Kidney epithelial cell (primary cell): ENCODE measurements at places on chromosomes 16 and 17. TPM values are rescaled to one million over a fixed set of nuclear protein-coding genes. Genes with fewer than 3 reads are reported as not detected.

DNA sequence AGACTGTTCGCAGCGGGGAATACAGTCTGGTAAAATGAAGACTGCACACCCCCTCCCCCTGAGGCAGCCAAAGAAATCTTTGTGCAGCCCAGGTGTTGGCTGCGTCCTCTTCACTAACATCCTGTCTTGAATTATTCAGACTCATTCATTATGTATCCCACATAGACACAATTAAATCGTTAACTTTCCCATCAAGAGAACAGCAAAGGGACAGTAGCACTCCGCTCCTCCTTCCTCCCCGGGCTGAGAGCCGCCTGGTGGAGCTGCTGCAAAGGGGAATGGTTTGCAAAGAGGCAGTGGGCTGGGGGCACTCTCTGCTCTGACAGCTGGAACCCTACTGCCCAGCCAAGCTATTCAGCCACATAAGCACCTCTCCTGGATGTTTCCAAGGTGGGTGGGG is 290.0 kb upstream of the SOX9 start:
- no peak for DNase-seq

DNA sequence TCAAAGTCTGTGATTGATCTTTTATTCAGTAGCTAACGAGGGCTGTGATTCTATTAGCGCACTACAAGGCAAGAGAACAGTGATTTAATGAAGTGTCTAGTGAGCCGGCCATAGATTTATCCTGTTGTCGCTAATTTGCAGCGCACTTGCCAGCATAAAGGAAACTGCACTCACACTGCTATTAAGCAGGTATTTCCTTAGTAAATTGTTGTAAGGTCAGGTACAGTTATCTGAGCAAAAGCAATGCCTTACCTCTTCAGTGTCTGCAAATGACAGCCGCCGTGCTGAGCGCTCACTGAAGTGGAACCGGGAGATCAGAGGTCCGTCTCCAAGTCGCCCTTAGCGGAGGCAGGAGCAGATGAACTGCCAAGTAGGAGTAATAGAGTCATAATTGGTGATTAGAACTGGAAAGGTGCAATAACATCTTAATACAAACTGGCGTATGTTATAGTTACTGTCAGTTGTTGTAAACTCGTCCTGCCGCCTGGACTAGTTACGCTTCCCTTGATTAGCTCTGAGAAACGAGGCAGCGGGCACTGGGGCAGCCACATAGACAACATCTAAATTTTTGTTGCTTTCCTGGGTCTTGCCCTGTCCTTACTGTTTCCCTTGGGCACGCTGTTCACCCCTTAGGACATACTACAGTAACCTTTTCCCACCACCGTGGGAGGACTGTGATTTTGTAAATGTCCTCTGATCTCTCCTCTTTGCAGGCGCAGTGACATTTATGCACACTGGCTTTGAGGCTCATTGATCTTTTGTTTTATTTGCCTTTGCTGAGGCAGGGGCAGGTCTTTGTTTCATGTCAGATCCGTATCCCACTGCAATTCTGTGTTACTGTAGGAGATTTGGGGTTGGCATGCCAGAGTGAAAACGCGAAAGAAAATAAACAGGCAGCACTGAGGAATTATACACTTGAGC is 363.1 kb downstream of the WWOX start:
- DNase-seq = no peak

- DNase-seq = no peak
Measured at GRCh38 chr16:78988361-78988969, 612.1 kb downstream of the MAF start.

DNA sequence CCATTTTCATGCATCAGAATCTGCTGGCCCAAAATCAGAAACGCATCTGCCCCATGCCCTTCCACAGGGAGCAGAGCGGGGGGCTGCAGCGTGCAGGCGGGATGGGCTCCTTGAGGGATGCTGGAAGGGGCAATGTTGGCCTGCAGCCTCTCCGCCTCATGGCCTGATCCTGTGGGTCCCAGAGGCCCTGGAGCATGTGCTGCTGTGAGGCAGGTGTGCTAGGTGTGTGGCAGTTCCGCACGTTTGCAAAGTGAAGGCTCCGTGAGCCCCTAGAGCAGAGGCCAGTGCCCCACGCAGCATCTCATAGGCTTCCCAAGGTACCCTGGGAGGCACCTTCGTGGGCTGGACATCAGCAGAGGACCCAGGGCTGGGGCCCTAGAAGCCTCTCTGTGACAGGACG is 36.4 kb upstream of the CDH15 start:
- DNase-seq = no peak

- no peak for DNase-seq
Measured at GRCh38 chr17:74852237-74853047, 7.2 kb downstream of the GRIN2C start.

- no peak for DNase-seq
Measured at GRCh38 chr16:3988824-3989223, 108.3 kb upstream of the CREBBP start.

GRCh38 chr17:58244963-58245362 is 6.6 kb downstream of the LPO start:
- no peak for DNase-seq

GRCh38 chr17:47956791-47957590 is 692 bp downstream of the PRR15L start:
- DNase-seq = no peak

DNA sequence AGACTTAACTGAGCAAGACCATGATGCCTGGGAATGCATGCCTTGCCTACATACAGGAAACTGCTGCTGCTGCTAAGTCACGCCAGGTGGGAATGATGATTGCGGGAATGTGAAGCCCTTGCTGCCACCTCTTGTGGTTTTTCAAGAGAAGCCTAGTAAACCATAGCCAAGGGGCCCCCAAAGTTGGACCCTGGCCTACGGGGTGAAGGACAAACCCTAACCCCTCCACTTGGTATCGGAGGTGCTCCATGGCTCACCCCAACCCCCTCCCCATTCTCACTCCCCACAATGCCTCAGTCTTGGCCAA is 233.9 kb downstream of the ZNF423 start:
- no peak for DNase-seq

DNA sequence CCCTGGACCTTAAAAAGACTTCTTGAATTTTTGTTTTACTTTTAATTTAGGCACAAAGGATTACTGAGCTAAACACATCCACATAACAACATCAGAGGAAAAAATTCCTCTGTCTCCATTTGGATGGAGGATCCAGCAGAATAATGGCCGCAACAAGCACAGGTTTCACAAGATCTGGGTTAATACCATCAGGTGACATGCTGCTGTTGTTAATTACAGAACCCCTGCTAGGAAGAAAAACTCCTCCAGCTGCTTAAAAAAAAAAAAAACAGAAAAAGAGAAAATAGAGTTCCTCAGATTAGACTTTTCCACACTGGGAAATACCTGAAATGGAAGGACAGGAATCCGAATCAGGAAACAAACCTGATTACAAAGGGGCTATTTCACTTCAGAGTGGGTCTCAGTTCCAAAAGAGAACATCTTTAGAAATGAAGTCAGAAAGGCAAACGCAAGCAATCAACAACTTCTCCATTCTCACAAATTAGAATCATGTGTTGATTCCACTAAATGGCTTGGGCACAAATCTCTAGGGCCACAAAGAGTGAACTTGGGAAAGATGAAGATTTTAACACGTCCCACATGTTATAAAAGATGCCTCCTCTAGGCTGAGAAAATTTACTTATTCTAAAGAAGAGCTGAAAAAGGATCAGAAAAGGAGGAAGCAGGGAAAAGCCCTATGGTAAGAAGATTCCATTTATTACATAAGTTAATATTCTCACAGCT is 44.0 kb downstream of the SPOP start:
- no peak for DNase-seq

DNA sequence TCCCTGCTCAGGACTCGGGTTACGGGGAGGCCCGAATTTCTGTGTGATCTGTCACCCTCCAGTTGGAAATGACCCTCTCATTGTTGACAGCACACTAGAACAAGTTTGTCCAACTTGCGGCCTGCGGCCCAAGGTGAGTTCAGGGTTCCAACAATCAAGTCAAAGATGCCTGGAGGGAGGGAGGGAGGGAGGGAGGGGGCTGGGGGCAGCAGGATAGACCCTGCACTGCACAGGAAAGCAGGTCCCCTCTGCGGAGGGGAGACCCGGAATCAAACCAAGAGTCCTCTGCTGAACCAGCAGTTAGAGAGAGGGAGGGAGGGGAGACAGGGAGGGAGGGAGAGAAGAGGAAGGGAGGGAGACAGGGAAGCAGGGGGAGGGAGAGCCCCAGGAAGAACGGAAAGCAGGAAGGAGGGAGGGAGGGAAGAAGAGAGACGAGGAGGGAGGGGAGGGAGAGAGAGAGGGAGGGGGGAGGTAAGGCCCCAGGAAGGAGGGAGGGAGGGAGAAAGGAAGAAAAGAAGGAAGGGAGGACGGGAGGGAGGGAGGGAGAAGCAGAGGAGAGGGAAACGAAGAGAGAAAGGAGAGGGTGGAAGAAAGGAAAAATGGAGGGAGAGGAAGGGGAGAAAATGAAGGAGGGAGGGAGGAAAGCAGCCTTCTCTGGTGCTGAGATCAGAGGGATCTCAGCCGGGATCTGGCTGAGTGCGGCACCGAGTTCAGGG is 96.7 kb upstream of the CDH5 start:
- no peak for DNase-seq

GRCh38 chr17:32315171-32315570 is 26.8 kb downstream of the C17orf75 start:
- no peak for DNase-seq

GRCh38 chr17:27352448-27353032 is 58.6 kb downstream of the WSB1 start:
- DNase-seq = no peak

DNA sequence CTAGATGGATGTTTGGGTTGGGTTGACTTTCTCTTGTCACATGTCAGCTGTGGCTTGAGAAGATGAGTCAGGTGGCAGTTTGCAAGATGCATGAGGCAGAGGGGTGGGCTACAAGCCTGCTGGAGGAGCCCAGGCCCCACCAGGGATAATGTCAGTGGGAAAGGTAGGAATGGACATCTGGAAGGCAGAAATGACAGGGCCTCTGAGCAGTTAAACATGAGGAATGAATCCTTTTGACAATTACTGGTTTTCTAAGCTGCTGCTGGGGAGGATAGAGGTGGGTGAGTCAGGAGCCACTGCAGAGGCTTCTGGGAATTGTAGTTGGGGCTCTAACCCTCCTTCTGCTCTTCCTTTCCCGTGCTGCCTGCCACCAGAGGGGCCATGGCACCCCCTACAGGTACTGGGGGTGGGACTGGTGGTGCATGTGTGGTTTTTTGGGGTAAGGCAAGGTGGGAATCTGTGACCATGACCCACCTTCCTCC is 15.7 kb downstream of the SLC52A1 start:
- no peak for DNase-seq

- no peak for DNase-seq
Measured at GRCh38 chr17:3531266-3532101, 26.1 kb downstream of the TRPV3 start.

DNA sequence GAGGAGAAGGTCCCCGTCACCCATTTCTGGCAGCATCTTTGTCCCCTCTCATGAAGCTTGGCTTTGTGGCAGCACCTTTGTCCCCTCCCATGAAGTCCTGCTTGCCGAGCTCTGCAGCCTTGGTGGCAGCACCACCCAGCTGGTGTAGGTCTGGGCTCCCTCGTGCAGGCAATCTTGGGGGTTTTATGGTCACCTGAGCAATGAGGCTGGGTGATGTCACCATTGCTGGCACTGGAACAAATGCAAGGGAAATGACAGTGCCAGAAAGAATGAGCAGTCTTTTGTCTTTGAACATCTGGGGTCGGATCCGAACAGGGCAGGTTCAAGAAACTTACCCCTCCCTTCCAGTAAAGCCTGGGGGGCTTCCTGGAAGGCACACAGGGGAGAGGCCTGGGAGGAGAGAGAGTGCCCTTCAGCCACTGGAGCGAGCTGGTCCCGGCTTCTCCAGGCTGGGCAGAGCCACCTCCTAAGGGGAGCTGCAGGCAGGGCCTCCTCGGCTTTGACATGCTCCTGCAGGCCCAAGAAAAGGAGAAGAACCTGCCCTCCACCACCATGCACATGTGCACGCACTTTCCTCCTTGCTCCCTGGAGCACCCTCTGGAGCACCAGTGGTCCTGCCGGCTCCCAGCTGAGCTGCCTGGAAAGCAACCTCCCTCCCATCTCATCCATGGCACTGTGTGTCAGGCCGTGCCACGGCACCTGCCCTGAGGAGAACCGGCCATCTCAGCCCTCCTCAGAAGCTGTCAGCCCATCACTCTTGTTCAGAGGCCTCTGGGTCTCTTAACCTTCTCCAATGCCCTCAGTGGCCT is 16.0 kb downstream of the BTBD17 start:
- DNase-seq = no peak

DNA sequence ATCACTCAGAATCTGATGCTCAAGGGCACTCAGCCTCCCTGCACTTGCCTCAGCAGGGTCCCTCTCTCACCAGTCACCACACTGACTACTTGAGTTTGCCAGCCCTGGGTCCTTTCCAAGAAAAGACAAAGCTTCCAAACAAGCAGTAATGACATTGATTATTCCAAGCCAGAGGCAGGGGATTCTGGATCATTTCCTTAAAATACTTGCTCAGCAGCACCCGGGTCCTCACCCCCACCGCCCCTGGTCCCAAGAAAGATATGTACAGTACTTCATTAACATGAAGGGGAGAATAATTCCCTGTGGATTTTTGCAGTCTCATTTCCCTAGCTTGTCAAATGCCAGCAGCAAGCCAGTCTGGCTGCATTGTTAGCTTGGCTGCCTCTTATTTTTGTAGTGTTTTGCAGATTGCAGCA is 83.2 kb upstream of the GNAO1 start:
- no peak for DNase-seq

DNA sequence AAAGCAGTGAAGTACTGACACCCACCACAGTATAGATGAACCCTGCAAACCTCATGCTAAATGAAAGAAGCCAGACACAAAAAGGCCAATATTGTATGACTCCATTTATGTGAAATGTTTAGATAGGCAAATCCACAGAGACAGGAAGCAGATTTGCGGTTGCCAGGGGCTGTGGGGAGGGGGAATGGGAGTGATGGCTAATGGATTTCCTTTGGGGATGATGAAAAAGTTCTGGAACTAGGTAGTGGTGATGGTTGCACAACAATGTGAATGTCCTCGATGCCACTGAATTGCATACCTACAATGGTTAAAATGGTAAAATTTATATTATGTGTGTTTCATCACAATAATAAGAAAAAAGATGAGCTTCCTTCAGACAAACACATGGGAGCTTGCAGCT is 28.4 kb upstream of the WFIKKN2 start:
- no peak for DNase-seq

GRCh38 chr16:71263582-71263981 is 25.6 kb downstream of the CMTR2 start:
- DNase-seq = no peak

- DNase-seq = no peak
Measured at GRCh38 chr17:66347661-66348514, 45.5 kb downstream of the PRKCA start.

Gene ZSCAN10
- not detected in 2 replicates for total RNA-seq

Gene TRAF7
- total RNA-seq = 82.7 and 83.9 TPM in 2 replicates

Gene YBX2
- 0.08 and 0.48 TPM in 2 replicates for total RNA-seq

Gene PHOSPHO1
- total RNA-seq = not detected in 2 replicates

Gene SHCBP1
- total RNA-seq = 2.2 and 3.7 TPM in 2 replicates

Gene MYH11
- 0.04 and 0.07 TPM in 2 replicates for total RNA-seq

Gene TUBD1
- total RNA-seq = 5.9 and 8.3 TPM in 2 replicates

Gene PDILT
- total RNA-seq = not detected in 2 replicates

Gene HYDIN
- total RNA-seq = 4.0 and 7.3 TPM in 2 replicates

Gene SNF8
- 114 and 142 TPM in 2 replicates for total RNA-seq
